ENCODE measurements at places on chromosomes 12 and 14. TPM values are rescaled to one million over a fixed set of nuclear protein-coding genes. Genes with fewer than 3 reads are reported as not detected.

DNA sequence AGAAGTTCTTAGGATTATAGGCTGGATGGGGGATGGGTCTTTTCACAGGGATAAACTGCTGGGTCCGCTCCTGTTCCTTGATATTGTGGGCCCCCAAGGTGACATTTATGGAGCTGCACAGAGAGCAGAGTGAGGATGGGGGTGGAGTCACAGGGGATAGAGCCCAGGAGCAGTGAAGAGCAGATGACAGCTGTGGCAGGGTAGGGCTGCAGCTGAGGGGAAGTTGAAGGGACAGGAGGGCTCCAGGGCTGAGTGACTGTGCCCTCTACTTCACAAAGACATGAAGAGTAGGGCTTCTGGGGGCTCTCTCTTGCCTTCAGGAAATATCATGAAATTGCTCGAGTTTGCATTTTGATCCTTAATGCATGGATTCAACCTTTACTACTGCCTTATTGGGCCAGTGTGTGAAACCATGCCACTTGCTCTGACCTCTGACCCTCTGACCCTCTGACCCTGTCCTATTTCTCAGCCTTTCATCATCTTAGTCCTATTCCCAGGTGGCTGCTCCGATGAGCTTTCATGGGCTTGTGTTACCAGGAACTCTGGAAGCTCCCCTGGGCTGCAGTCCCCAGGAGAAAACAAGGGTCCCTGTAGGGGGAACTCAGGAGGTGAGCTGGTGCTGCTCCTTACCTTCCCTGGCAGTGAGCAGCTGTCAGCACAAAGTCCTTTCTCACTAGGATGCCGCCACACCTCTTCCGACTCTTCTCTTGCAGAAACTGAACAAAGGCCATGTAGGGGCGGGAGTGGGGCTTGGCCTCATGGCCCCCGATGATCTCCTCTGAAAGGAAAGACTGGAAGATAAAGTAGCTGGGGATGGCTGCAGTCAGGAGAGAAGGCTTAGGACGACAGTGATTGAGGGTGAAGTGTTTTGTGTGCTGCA is 1.6 kb downstream of the GZMH start:
- no peak for DNase-seq
- H3K4me1 ChIP-seq, result no peaks in the 10 kb centered on the region
- H3K4me3 ChIP-seq, result no peak overlapping the region
- H3K36me3 ChIP-seq, result no peaks in the 10 kb centered on the region

GRCh38 chr12:6903722-6904121 is 900 bp upstream of the LRRC23 start:
- no peaks in the 10 kb centered on the region for H3K36me3 ChIP-seq
- peak overlapping the region; percentile 51 for H3K27ac ChIP-seq
- peaks cover 8% of the 10 kb centered on the region for H3K4me1 ChIP-seq

GRCh38 chr14:75854111-75854799 is 127.5 kb downstream of the TGFB3 start:
- H3K4me1 ChIP-seq, result no peaks in the 10 kb centered on the region
- H3K36me3 ChIP-seq, result no peaks in the 10 kb centered on the region
- no peak overlapping the region for H3K4me3 ChIP-seq
- no peak overlapping the region for H3K27ac ChIP-seq
- H3K27me3 ChIP-seq, result no peaks in the 10 kb centered on the region
- DNase-seq, result no peak

Gene RAPGEF3
- 2.6 TPM for total RNA-seq

Gene LPCAT3
- total RNA-seq, result 78.6 TPM

DNA sequence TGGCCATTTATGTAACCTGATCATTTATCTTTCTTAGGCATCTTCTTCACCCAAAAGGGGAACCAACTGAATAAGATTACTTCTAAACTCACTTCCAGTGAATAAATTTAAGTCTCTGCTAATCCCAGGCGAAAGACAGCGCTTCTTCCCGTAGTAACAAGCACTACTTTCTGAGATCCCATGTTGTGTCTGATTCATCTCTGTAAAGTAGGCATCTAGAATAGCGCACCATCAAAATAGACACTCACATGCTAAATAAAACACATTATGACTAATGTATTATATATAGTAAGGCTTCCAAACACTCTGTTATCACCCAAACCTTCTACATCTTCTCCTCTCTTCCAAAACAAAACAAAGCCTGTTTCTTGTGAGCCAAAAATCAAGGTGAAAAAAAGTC is 15.1 kb downstream of the GTF2A1 start:
- H3K27ac ChIP-seq, result no peak overlapping the region
- no peaks in the 10 kb centered on the region for H3K36me3 ChIP-seq
- no peak for DNase-seq
- no peaks in the 10 kb centered on the region for H3K27me3 ChIP-seq
- no peaks in the 10 kb centered on the region for H3K4me1 ChIP-seq

Gene RPL6
- total RNA-seq, result 1,682 TPM

Gene RPS6KL1
- total RNA-seq, result 1.2 TPM

DNA sequence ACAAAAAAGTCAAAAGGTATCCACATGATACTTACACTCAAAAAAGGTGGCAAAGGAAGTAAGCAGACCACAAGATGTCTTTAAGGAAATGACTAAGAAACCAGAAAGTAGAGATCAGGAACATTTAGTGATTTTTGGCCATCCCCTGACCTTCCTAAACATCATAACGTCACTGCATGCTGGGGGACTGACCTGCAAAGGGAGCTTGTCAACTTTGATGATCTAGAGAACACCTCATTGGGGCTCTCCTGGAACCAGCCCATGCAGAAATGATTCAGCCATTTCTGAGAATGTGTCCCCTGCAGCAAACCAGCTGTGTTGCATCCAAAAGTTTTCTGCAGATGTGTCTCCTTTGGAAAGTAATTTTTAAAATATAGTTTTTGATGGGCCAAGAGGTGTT is 152.2 kb upstream of the RASSF8 start:
- no peaks in the 10 kb centered on the region for H3K4me1 ChIP-seq
- no peaks in the 10 kb centered on the region for H3K36me3 ChIP-seq
- no peak overlapping the region for H3K4me3 ChIP-seq
- DNase-seq, result no peak
- H3K27ac ChIP-seq, result no peak overlapping the region

DNA sequence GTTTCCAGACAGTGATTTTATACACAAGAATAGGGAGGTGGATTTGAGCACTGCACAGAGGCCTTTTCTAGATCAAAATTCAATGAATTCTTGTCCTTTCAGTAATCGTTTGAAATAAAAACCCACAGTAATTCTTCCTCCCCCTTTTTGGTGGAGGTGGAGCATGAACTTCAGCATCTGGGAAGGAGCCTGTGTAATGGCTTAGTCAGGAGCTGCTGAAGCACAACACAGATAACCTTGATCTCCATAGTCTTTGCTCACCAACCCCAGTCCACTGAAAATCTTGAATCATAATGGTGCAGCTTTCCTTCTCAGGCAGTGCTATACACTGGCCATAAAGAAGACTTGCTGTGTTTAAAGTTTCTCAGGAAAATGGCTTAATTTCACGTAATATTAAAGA is 6.4 kb upstream of the TBPL2 start:
- H3K27ac ChIP-seq, result peak overlapping the region; percentile 17
- H3K4me1 ChIP-seq, result peaks cover 5% of the 10 kb centered on the region
- no peak overlapping the region for H3K4me3 ChIP-seq
- H3K36me3 ChIP-seq, result no peaks in the 10 kb centered on the region
- peak; percentile 44 for DNase-seq

GRCh38 chr12:41439801-41440200 is 251.7 kb downstream of the PDZRN4 start:
- no peak overlapping the region for H3K4me3 ChIP-seq
- DNase-seq, result no peak
- no peaks in the 10 kb centered on the region for H3K27me3 ChIP-seq
- no peak overlapping the region for H3K27ac ChIP-seq
- H3K36me3 ChIP-seq, result no peaks in the 10 kb centered on the region

Gene GPR135
- 1.8 TPM for total RNA-seq

GRCh38 chr14:99790978-99791376 is 2.2 kb upstream of the EML1 start:
- H3K4me1 ChIP-seq, result peaks cover 9% of the 10 kb centered on the region
- no peak overlapping the region for H3K27ac ChIP-seq
- H3K27me3 ChIP-seq, result no peaks in the 10 kb centered on the region
- no peak overlapping the region for H3K4me3 ChIP-seq

DNA sequence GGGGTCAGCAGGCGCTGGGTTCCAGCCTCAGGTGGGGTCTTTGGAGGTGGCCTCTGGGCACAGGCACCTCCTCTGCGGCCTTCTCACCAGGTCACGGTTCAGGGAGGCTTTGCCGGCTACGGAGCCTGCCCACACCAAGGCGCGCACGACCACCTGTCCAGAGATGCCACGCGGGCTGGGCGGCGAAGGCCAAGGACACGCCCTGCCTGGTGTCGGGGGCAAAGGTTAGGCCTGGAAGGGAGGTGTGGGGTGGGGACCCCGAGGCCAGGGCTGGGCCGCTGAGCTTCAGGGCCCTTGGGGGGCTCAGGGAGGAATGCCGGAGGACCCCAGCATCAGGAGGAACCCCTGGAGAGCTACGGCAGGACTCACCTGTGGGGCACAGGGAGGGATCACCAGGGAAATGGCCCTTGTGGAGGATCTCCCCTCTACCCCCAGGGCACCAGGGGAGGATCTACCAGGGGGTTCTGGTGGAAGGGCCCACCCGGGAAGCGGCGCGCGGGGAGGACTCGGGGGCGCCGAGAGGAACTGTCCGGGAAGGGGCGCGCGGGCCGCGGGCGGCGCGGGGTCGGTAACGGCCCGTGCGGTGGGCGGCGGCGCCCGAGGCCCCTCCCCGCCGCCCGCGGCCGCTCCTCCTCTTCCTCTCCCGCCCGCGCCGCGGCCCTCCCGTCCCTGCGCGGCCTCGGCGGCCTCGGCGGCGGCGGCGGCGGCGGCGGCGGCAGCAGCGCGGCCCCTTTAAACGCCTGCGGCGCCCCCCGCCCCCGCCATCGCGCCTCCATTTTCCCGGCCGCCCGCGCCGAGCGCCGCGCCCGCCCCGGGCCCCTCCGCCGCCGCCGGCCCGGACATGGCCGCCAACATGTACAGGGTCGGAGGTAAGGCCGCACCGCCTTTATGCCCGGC is at the start of gene MTA1:
MTA1 (plus strand) TSS at position 633 of the 897 bp plus-strand sequence; CDS start at position 842, 209 bp downstream.
- peak within 1 kb of the TSS; percentile 69 for H3K27ac ChIP-seq
- H3K4me1 ChIP-seq, result peaks cover 18% of the 10 kb centered on the region
- DNase-seq, result peak; percentile 77
- H3K4me3 ChIP-seq, result peak within 1 kb of the TSS; percentile 87
- H3K27me3 ChIP-seq, result no peaks in the 10 kb centered on the region

- no peak overlapping the region for H3K27ac ChIP-seq
- DNase-seq, result no peak
- no peaks in the 10 kb centered on the region for H3K4me1 ChIP-seq
Measured at GRCh38 chr12:31278424-31278823, 47.5 kb downstream of the SINHCAF start.

GRCh38 chr12:48988030-48988649 is 10.0 kb downstream of the WNT1 start:
- H3K4me1 ChIP-seq, result no peaks in the 10 kb centered on the region
- peaks cover 75% of the 10 kb centered on the region for H3K27me3 ChIP-seq
- no peak overlapping the region for H3K27ac ChIP-seq

DNA sequence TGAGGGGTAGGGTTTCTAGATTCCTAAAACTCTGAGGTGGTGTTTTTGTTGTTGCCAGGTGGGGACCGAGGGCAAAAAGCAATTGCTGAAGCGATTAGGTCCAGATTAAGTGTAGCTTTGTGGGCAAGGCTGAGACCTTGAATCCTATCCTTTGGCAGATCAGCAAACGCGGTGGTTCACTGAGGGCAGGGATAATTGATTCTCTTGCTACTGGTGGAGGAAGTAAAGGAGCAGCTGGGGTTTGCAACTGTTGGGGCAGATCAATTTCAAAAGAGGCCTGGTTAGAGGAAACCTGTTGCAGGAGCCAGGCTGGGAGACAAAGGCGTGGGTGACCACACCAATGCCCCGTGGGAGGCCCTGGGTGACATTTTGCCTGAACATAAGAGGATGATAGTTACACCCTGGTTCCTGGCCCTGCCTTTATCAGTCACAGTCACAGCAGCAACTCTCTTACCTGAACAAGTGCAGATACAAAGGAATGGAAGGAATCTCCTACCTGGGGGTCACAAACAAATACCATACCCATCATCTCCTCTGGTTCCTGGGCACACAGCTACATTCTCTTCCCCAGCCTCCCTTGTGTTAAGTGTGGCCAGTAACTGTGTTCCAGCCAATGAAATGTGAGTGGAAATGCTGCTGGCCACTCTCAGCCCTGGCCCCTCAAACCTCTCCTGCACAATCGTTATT is 43.3 kb upstream of the RASSF3 start:
- no peaks in the 10 kb centered on the region for H3K36me3 ChIP-seq
- no peaks in the 10 kb centered on the region for H3K27me3 ChIP-seq
- H3K4me3 ChIP-seq, result no peak overlapping the region
- H3K27ac ChIP-seq, result no peak overlapping the region
- H3K4me1 ChIP-seq, result no peaks in the 10 kb centered on the region

DNA sequence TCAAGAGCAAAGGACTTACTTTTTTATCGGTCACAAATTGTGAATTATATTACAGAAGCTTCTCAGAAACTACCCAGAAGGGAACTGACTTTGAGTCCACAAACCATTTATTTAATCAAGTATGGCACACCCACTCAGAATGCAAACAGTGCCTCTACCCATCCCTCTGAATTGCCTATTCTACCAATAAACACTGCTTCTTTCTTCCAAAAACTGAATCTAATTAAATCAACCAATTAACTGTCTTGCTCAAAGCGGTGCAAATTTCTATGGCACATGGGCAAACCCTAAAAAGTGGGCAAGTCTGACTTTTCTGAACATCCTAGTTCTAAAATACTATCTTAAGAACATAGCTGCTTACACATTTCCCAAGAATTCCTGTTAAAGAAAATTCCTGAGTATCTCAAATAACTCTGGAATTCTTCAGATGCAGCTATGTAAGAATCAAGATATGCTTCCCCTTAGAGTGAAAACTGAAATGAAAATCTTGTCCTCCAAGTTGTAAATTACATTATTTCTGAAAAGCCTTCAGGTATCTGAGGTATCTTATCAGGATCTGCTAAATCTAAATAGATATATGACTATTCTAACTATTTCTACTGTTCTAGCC is 4.3 kb downstream of the SPTLC2 start:
- H3K27ac ChIP-seq, result no peak overlapping the region
- no peak for DNase-seq
- H3K36me3 ChIP-seq, result no peaks in the 10 kb centered on the region
- H3K27me3 ChIP-seq, result no peaks in the 10 kb centered on the region
- H3K4me1 ChIP-seq, result peaks cover 15% of the 10 kb centered on the region
- H3K4me3 ChIP-seq, result no peak overlapping the region

Gene TMEM132D
- 2.4 TPM for total RNA-seq

Measured in hepatocyte (in vitro differentiated cells).